ENCODE measurements at places on chromosomes 4 and X. TPM values are rescaled to one million over a fixed set of nuclear protein-coding genes. Genes with fewer than 3 reads are reported as not detected.

DNA sequence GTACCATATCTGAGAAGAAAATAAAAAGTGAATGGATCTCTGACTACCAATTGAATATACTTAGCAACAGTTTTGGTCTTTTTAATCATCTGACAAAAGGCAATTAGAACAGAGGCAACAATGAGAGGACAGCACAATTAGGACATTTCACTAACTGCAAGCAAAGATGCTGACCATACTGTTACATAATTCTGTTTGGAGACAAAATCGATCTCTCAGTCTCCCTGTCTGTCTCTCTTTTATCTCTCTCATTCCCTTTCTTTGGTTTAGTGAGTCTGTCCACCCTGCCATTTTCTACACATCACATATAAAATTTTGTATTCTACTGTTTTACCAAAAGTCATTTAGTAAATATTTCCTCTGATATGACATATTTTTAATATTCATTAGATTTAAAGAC is 2.2 kb upstream of the AFM start:
- DNase-seq = no peak

GRCh38 chrX:18448416-18448815 is 23.0 kb downstream of the CDKL5 start:
- no peak for DNase-seq

DNA sequence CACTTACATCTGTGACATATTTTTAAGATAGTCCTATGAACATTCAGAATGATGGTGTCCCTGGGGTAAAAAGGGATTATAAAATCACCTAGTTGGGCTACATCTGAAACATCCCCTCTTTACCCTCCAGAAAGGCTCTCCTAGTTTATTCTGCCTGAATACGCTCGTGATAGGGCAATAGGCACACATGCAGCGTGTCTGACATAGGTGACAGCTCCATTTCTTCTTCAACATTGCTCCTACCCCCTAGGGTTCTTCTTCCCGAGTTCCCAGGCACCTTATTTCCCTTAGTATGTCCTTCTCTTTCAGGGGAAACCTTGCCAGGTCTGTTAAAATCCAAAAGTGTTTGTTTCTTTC is 27.1 kb upstream of the CFAP299 start:
- no peak for DNase-seq

- DNase-seq = no peak
Measured at GRCh38 chrX:78321809-78322208, 5.6 kb downstream of the CYSLTR1 start.

- no peak for DNase-seq
Measured at GRCh38 chr4:83716874-83717273, 181.0 kb downstream of the GPAT3 start.

DNA sequence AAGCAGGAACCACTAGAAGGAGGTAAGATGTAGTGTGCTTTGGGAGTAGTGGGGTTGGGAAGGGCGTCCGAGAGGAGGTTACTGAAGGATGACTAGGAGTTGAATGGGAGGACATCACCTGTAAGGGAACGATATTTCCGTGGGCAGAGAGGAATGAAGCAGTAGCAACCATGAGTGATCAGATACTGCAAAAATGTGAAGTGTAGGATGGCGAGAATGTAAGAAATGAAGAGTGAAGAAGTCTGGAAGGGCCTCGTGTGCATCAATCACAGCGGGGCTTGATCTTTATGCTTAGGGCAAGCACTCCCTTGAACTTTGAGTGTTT is 594 bp downstream of the MSMO1 start:
- no peak for DNase-seq

- no peak for DNase-seq
Measured at GRCh38 chrX:12149670-12150407, 11.6 kb downstream of the FRMPD4 start.

- DNase-seq = no peak
Measured at GRCh38 chr4:116953947-116954346, 131.4 kb downstream of the TRAM1L1 start.

DNA sequence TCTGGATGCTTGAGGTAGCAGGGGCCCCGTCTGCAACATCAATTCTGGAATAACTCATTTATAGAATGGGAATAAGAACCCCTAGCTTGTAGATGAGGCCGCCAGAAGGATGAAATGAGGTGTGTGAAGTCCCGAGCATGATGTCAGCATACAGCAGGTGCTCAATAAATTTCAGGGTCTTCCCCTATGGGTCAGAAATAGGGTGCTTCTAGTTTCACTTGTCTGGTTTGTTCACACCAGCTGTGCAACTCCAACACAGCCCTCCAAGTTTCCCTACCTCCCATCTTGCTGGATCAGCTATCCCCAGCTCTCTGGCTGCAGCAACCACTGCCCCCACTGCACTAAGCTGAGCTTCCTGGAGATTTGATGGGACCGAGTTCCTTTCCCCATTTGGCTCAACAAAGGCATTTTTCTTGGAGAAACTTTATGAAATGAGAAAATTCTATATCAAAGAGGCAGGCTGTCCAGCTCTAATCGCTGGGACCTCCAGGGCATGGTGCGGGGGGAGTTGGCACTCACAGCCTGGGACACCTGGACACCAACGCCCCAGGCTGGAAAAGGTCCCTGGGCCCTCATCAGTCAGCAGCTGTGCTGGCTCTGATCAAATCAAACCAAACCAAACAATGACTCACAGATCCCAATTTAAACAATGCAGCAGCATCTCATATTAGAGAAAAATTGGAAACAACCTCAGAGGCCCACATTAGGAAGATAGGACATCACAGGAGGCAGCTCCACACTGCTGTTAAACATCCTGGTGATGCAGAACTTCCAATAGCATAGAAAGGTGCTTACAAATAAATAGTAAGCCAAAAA is 13.3 kb downstream of the SLC2A9 start:
- DNase-seq = no peak

- DNase-seq = no peak
Measured at GRCh38 chrX:148389629-148390028, 110.8 kb upstream of the AFF2 start.

GRCh38 chr4:117224256-117224655 is 138.9 kb upstream of the TRAM1L1 start:
- no peak for DNase-seq

DNA sequence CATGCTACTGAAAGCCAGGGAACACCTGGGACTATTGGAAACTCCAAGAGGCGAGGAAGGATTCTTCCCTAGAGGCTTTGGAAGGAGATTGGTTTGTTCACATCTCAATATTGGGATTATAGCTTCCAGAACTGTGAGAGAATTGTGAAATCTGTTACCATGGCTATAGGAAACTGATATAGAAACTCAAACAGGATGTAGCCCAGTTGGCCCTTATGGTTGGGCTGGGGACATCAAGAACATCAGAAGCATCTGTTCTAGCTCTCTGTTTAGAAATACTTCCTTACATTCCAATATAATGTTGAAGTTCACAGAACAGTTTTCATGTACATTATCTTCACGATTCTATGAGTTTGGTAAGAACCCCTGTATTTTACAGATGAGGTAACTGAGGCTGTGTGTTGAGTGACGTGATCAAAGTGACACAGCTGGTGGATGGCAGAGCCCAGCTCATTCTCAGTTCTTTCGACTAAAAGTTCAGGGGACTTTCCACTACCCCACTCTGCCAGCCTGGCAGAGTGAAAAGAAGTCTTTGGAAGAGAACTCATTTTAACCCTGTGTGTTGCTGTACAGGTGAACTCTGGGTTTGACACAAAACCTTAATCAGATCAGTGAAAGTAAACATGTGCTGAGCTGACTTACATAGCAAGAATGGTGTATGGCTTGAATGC is 183.0 kb downstream of the GBA3 start:
- DNase-seq = no peak

DNA sequence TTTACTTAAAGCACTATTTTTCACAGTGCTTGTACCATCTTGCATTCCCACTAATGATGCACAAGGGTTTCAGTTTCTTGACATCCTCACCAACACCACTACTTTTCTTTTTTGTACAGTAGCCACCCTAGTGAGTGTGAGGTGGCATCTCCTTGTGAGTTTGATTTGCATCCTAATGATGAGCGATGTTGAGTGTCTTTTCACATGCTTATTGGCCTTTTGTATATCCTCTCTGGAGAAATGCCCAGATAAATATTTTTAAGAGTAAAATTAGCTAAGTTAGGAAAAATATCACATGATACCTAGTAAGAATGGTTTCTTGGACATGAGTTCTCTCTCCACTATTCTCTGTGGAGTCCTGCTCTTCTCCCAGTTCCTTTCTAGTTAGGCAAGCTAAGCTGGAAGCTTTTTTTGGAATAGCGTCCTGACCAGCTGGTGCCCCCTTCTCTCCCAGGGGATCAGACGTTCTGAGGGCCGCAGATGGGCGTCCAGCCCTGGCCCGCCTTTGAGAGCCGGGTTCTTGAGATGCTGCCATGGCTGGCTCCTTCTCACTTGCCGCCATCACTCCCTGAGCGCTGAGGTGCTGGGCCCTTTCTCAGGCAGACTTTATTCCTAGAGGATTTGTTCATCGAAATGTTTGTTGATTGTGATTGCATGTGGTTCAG is 132.1 kb downstream of the ARHGAP10 start:
- DNase-seq = no peak

DNA sequence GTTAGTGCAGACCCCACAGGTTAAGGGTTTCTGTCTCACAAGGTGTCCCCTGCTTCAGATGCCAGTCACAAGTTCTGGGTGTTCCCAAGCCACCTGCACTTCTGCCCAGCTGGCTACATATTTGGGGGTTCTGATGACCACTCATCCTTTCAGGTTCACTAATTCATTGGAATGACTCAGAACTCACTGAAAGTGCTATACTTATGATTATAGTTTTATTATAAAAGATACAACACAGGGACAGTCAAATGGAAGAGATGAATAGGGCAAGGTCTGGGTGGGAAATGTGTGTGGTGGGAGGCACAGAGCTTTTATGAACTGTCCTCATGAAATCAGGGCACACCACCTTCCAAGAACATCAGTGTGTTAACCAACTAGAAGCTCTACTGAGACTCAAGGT is 97.7 kb upstream of the CASK start:
- no peak for DNase-seq

DNA sequence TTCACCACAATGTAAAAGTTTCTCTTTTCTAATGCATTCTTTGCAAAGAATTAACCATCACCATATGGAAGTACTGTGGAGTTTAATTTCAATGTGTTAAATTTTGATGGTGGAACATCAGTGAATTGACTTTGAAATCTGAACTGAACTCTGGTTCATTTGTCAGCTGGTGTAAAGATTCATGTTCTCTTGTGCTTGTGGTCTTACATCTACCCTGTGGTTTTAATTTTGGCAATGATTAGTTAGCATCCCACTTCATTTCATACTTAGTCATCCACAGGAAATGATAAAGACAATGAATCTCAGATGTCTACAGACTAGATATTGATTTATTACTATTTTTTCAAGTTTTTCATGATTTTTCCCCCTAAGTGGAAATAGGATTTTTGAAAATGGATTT is 77.8 kb downstream of the GRID2 start:
- DNase-seq = no peak

The SYN1 gene
- total RNA-seq = 0.29 TPM

The CLCN5 gene
- total RNA-seq = 6.2 TPM

The GDPD2 gene
- 0.81 TPM for total RNA-seq

The HPSE gene
- 13.9 TPM for total RNA-seq

The CENPVL3 gene
- total RNA-seq = not detected

The HTN3 gene
- not detected for total RNA-seq

Data from natural killer cell treated with Interleukin-12 subunit alpha and Interleukin-12 subunit beta and Interleukin-15 and Interleukin-18, amount 100 ng/mL, for 72 hours (primary cell).